ENCODE measurements at places on chromosomes 1 and 21.

DNA sequence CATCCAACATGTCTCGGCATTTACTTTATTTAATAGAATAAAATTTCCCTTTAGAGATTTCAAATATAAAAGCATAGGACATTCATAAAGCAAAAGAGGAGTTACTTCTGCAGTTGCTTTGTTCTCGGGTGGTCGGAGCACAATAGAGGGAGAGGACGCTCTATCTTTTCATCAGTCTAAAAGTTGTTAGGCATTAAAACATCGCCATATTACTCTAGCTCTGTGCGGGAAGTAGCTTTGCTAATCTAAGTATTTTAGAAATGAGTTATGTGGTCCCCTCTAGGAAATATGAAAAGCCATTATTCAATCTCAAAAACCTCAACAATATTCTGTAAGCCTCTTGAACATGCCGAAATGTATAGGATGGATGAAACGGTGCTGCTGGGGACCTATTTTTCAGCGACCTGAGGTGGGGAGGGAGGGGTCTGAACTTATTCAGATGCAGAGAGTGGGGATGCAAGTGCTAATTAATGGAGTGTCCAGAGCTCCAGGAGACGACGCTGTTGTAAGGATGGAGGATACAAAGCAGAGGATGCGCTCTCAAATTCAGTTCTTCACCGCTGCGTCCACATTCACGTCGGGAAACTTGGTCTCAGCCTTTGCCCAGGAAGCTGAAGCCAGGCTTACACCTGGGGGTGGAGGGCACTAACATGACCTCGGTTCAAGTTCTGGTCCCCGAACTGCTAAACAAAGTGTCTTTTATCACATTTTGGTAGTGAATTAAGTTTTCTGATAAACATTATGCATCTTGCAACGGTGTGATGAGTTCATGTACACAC lies 6.3 kb downstream of the CDKN2C start:
- peaks cover 6% of the 10 kb centered on the region for H3K4me1 ChIP-seq
- H3K4me3 ChIP-seq, result peak overlapping the region; percentile 13
- no peak for DNase-seq
- no peaks in the 10 kb centered on the region for H3K36me3 ChIP-seq
- H3K27me3 ChIP-seq, result peaks cover 98% of the 10 kb centered on the region

DNA sequence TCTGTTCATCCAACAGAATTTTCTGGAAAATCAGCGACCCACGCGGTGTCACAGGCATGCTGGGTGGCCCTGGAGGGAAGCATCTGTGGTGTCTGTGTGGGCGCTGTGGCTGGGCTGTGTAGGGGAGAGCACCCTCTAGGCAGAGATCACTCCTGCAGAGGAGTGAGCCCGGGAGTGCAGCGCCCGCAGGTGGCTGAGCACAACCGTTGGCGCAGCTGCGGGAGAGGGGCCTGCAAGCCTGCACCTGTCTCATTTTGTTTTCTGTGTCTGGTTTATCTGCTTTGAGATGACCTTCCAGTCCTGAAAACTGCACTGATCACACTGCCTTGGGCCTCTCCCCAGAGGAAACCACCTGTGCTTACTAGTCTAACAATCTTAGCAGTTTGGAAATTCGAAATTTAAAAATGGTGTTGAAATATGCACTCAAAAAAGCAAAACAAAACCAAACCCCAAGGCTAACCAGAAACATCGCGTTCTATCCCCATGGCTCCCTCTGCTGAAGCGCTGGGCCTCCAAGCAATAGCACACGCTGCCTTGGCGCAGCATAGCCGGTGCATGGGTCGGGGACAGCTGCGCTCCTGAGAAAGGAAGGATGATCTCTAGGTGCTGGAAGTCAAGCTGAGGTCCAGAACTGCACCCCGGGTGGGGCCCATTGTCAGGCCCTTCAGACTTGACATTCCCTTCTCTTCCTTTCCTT lies 4.8 kb downstream of the FAM3B start:
- no peak overlapping the region for H3K27ac ChIP-seq
- no peak for DNase-seq
- no peaks in the 10 kb centered on the region for H3K36me3 ChIP-seq
- H3K27me3 ChIP-seq, result peaks cover 7% of the 10 kb centered on the region
- H3K4me1 ChIP-seq, result no peaks in the 10 kb centered on the region

DNA sequence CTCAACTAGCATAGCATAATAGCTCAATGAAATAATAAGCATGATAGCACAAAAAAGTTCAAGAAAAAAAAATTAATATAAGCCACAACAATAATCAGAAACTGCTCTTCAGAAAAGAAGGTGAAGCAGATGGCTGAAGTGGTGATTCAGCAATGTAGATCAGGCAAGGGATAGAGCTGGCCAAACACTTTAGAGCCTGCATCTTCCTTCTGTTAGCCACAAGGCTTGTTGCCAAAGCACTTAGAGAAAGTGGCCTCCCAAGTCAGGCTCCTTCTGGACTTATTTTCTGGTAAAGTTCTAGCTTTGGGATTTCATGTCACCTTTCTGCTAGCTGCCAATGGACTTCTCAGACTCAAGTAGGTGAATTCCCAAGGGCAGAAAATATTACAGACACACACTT lies 60.3 kb upstream of the C1orf87 start:
- H3K36me3 ChIP-seq, result no peaks in the 10 kb centered on the region
- no peak overlapping the region for H3K4me3 ChIP-seq
- DNase-seq, result no peak
- peaks cover 2% of the 10 kb centered on the region for H3K27me3 ChIP-seq
- no peak overlapping the region for H3K27ac ChIP-seq
- no peaks in the 10 kb centered on the region for H3K4me1 ChIP-seq

DNA sequence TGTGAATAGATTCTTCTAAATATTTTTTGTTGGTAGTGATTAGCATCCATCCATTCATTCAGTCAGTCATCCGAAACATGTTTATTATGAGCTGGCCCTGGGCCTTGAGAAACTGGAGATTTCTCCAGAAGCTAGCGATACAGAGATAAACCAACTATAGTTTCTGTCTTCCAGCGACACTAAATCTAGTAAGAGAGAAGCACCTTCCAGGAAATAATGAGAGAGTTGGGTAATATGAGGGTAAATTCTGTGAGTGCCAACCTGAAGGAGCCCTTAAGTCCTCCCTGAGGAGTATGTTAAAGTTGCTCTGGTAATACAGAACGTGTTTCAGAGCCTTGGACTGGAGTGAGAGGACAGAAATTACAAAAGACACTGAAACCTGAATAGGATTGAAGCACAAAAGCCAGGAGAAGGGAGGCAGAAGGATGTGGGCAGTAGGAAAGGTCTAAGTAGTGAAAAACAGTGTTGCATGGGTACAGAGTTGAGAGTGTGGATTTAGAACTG lies 59.8 kb downstream of the RBM11 start:
- no peak overlapping the region for H3K27ac ChIP-seq
- H3K4me1 ChIP-seq, result peaks cover 6% of the 10 kb centered on the region
- peaks cover 8% of the 10 kb centered on the region for H3K27me3 ChIP-seq
- H3K36me3 ChIP-seq, result no peaks in the 10 kb centered on the region

- no peak overlapping the region for H3K4me3 ChIP-seq
- H3K27ac ChIP-seq, result 0 out of 2 replicates have a peak overlapping the region, but pooled peaks have one; percentile 34
- no peaks in the 10 kb centered on the region for H3K36me3 ChIP-seq
- DNase-seq, result no peak
- H3K27me3 ChIP-seq, result no peaks in the 10 kb centered on the region
- peaks cover 2% of the 10 kb centered on the region for H3K4me1 ChIP-seq
These were observed 77.7 kb downstream of the KIRREL1 start for GRCh38 chr1:158071138-158071537.

GRCh38 chr1:47757226-47757975 lies 239.8 kb downstream of the TRABD2B start:
- H3K27ac ChIP-seq, result no peak overlapping the region
- no peaks in the 10 kb centered on the region for H3K4me1 ChIP-seq
- no peak for DNase-seq

- H3K36me3 ChIP-seq, result no peaks in the 10 kb centered on the region
- no peaks in the 10 kb centered on the region for H3K27me3 ChIP-seq
- no peaks in the 10 kb centered on the region for H3K4me1 ChIP-seq
- no peak overlapping the region for H3K27ac ChIP-seq
- no peak for DNase-seq
These were observed 20.6 kb downstream of the ABCB10 start for GRCh38 chr1:229537894-229538293.

DNA sequence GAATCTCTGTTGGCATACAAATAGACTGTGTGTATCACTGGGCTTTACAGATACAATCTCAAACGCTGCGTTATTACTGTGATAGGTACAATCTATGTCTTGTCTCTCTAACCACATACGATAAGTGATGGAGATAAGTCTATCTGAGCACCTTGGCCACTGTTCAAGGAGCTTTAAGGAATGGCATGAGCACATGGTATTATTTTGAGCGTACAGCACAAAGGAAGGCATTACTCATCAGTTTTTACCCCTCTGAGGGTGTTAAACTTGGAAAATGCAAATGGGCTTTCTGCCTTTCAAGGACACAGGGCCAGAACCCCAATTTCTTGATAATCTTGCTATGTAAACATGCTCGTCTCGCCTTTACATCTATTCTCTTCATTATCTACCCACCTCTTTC lies 11.6 kb upstream of the SIPA1L2 start:
- DNase-seq, result no peak
- no peak overlapping the region for H3K27ac ChIP-seq
- H3K36me3 ChIP-seq, result no peaks in the 10 kb centered on the region

GRCh38 chr1:154746622-154747299 lies 123.3 kb downstream of the KCNN3 start:
- no peaks in the 10 kb centered on the region for H3K27me3 ChIP-seq
- H3K4me1 ChIP-seq, result peaks cover 22% of the 10 kb centered on the region
- H3K4me3 ChIP-seq, result no peak overlapping the region
- no peak overlapping the region for H3K27ac ChIP-seq

DNA sequence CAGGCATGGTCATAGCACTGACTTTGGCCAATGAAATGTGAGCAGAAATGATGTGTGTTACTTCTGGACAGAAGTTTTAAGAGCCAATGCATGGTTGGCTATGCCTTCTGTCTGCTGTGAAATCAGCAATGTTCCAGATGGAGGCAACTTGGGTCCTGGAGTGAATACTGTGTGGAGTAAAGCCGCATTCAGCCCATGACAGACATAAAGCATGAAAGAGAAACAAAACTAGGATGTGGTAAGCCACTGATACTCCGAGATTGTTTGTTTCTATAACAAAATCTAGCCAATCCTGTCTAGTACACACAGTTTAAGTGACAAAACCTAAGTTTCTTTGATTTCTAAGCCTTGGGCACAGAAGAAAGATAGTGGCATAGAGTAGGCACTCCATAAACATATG lies 47.1 kb upstream of the ARHGAP29 start:
- no peak for DNase-seq
- no peaks in the 10 kb centered on the region for H3K27me3 ChIP-seq
- H3K27ac ChIP-seq, result no peak overlapping the region
- no peaks in the 10 kb centered on the region for H3K4me1 ChIP-seq

DNA sequence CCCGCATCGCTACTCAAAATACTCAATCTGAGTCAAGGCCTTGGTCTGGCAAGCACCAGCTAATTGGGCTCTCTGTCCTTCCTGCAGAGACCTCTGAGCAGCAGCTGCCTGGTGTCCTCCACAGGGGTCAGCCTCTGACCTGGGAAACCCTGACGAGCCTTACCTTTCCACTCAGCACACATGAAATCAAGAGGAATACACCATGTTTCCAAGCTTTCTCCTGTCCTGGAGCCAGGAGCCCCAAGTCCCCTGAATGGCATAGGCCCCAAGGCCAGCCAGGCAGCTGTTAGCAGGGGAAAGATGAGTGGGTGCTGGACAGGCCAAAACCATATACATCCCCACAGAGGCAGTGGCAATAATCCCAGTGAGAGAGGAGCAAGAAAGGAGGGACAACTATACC lies 27.2 kb upstream of the TSPEAR start:
- peak; percentile 22 for DNase-seq
- no peaks in the 10 kb centered on the region for H3K4me1 ChIP-seq
- H3K27me3 ChIP-seq, result no peaks in the 10 kb centered on the region
- H3K36me3 ChIP-seq, result no peaks in the 10 kb centered on the region
- no peak overlapping the region for H3K4me3 ChIP-seq

GRCh38 chr1:39170731-39171667 lies 33.5 kb upstream of the MACF1 start:
- no peaks in the 10 kb centered on the region for H3K27me3 ChIP-seq
- no peak overlapping the region for H3K4me3 ChIP-seq
- DNase-seq, result no peak
- H3K27ac ChIP-seq, result peak overlapping the region; percentile 8

DNA sequence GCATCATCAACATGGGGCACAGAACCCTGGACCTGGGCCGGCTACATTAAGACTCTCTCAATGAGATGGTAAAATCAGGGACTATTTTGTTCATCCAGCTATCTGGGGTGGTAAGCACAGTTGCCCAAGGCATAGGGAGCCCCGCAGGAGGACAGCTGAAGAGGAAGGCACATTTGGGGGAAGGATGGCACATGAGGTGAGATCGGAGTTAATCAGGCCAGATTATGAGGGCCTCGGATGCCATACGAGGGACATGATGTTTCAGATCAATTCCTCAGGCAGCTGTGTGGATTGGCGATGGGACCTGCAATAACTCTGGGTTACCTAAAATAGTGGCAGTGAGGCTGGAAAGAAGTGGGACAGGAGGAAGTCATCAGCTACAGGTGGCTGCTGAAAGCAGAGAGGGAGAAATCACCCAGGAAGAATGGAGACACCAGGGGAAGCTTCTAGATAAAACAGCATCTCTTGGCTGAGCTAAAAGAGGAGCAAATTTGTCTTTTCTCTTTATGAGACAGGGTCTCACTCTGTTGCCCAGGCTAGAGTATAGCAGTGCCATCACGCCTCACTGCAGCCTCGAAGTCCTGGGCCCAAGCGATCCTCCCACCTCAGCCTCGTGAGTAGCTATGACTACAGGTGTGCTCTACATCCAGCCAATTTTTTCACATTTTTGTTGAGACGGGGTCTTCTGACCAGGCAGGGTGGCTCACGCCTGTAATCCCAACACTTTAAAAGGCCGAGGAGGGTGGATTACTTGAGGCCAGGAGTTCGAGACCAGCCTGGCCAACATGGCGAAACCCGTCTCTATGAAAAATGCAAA lies 21.1 kb downstream of the TOMM20 start:
- no peak overlapping the region for H3K4me3 ChIP-seq
- no peak for DNase-seq
- peaks cover 42% of the 10 kb centered on the region for H3K36me3 ChIP-seq
- H3K4me1 ChIP-seq, result no peaks in the 10 kb centered on the region
- no peak overlapping the region for H3K27ac ChIP-seq

DNA sequence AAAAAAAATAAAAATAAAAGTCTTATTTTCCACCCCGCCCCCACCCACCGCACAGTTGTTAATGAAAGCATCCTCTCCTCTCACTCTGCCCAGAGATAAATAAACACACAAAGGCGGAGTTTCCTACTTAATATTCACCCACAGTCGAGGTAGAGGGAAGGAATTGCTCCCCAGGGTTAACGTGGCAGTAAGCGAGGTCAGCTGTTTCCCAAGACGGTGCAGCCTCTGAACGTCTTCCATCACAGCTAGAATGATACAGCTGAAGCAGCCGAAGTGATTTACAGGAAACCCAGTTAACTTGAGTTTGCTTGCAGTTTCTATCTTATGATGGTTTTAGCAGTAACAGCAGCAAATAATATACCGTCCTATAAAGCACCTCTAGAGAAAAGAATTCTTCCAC lies 283.9 kb downstream of the PBX1 start:
- DNase-seq, result no peak
- H3K36me3 ChIP-seq, result peaks cover 20% of the 10 kb centered on the region
- H3K4me3 ChIP-seq, result no peak overlapping the region
- no peaks in the 10 kb centered on the region for H3K27me3 ChIP-seq
- H3K27ac ChIP-seq, result no peak overlapping the region

All from H1 (cell line).